Activated gamma-delta T cell (primary cell): ENCODE measurements at places on chromosomes 3 and 15.

DNA sequence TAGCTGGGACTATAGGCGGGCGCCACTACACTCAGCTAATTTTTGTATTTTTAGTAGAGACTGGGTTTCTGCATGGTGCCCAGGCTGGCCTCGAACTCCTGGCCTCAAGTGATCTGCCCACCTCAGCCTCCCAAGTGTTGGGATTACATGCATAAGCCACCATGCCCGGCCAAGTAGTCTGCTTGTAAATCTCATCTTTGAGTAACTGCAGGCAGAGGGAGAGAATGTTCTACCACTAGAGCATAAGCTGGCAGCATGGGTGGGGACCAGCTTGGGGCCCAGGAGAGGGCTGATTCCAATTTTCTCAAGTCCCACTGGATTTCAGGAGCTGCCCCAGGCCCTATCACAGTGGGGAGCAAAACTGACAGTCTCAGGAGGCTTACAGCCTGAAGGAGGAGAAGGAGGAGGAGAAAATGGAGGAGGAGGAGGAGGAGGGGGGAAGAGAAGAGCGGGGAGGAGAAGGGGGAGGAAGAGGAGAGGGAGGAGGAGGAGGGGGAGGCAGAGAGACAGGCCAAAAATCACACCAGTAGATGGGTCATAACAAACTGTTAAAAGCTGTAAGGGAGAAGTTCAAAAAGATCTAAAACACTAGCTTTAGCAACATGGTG, 229.1 kb upstream of the IGF1R start:
- DNase-seq: no peak

DNA sequence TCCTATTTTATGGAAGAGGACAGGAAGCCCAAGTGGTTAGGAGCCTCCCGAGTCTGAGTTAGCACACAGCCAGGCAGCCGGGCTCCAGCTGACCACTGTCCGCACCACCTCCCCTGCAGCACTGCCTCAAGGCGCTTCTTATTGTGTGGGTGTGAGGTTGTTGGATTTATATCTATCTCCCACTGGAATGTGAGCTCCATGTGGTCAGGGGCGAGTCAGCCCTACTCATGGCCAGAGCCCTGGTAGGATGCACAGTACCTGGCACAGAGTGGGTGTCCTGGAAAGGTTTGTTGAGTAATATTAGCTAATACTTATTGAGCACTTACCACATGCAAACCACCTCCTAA, 9.7 kb upstream of the FBLN2 start:
- DNase-seq: no peak

GRCh38 chr15:71219645-71220044, 104.4 kb downstream of the THSD4 start:
- DNase-seq: no peak

DNA sequence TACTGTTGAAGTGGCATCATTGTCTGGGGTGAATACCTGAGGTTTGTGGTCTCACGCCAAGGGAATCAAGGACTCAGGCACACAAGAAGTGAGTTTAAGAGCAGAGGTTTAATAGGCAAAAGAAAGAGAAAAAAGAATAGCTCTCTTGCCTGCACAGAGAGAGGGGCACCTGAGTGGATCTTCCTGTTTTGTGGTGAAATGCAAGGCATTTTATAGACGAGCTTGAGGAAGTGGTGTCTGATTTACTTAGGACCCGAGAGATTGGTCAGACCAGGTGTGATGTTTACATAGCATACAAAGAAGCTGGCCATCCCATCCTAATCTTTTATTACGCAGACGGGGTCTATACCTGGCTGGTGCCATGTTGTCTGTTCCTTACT, 13.2 kb downstream of the CCR5 start:
- no peak for DNase-seq

- no peak for DNase-seq
Observed at GRCh38 chr3:111819927-111820326, 39.1 kb upstream of the PHLDB2 start.
